ENCODE measurements at places on chromosomes 3 and 15. TPM values are rescaled to one million over a fixed set of nuclear protein-coding genes. Genes with fewer than 3 reads are reported as not detected.

ZCWPW2 gene
- 0.43 TPM for total RNA-seq

CEP63 gene
- total RNA-seq: 19.5 TPM

CFAP20DC gene
- total RNA-seq: 0.18 TPM

- DNase-seq: no peak
Measured at GRCh38 chr3:168722091-168722490, 626.4 kb upstream of the GOLIM4 start.

- no peak for DNase-seq
Measured at GRCh38 chr15:88400591-88401250, 66.5 kb downstream of the MRPL46 start.

DNA sequence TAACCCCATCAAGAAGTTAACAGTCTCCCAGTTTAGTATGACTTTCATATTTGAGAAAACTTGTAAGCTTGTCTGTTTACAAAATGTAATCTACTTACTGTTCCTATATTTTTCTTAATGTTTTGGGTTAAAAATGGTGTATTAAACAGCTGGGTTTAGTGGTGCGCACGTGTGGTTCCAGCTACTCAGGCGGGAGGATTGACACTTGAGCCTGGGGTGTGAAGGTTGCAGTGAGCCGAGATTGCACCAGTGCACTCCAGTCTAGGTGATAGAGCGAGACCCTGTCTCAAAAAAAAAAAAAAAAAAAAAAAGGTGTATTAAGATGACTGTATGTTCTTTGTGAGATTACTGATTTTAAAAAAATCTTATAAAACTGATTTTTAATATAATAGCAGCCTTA lies 69.3 kb downstream of the BBX start:
- DNase-seq: no peak

DNA sequence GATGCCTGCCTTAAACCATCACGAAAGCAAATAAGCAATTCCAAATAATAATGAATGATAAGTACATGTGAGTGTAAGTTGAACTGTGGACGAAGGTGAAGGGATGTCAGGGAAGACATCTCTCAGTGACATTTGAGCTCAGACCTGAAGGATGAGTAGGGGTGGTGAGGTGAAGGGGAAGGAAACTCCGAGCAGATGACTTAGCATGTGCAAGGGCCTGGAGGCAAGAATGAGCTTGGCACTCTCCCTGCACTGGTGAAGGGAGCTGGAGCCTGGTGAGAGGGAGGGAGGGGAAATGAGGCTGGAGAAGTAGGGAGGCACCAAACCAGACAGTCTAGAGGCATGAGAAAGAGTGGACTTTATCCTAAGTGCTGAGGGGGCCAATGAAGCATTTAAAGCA lies 84.3 kb downstream of the MTHFS start:
- no peak for DNase-seq

GRCh38 chr15:78249131-78249530 lies 14.8 kb upstream of the ACSBG1 start:
- no peak for DNase-seq

DNA sequence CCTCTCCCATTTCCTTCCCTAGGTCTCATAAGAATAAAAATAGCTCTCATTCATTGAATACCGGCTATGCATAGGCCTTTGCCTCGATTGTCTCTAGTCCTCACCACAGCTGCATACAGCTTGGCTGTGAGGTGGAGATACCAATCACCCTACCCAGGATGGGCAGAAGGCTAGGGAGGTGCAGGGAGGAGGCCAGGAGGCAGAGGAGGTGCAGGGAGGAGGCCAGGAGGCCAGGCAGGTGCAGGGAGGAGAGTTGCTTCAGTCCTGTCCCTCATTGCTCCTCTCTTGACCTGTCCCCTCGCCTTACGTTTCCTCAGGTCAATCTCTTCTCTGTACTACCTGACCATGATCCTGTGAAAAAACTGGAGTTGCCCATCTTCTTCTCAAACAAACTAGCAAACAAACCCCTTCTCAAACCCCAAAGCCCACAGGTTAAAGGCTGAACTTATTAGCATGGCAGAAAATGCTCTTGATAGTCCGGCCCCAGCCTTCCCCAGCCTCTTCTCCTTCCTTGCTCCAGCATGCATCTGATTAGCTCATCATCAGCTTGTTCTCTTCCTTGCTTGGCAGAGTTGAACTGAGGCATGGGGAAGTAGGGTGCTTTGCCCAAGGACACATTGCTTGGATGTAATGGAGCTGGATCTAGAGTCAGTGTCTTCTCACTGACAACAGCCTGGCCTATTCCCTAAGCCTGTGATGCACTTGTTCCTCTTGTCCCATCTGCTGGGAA lies 15.8 kb downstream of the PODXL2 start:
- DNase-seq: no peak

DNA sequence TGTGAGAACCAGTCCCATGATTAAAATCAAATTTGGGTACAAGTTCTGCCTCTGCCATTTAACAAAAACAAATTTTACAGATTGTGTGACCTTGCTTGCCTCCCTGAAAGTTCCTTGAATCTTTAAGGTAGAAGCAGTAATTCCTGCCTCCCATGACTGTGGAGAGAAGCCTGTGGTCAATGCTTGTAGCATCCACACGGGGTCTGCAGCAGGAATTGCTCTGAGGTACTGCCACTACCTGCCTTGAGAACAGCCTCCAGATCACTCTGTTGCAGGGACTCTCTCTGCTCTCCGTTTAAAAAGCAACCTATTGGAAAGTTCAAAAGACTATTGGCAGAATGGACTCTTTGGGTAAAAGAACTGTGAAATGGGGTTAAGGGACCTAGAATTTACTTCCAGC lies 75.9 kb downstream of the SST start:
- DNase-seq: no peak

DNA sequence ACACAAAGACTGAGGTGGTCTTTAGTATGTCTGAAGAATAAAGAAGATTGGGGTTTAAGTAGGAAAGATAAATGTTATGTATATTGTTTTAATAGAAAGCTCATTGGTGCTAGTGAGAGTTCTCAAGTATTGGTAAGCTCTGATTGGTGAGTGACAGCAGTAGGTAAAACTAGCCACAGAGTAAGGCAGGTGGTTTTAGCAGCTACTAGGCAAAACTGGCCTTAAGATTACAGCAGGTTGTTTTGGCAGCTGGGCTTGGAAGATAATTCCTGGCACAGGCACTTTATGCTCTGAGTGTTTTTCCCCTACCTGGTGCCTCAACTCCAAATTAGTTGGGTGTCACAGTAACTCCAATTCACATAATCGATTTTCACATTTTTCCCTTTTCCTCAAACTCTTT lies 66.3 kb downstream of the STAG1 start:
- DNase-seq: no peak
